ENCODE measurements at places on chromosomes 3 and 15.

GRCh38 chr3:174891524-174892203, 32.5 kb downstream of the NAALADL2 start:
- DNase-seq = no peak

DNA sequence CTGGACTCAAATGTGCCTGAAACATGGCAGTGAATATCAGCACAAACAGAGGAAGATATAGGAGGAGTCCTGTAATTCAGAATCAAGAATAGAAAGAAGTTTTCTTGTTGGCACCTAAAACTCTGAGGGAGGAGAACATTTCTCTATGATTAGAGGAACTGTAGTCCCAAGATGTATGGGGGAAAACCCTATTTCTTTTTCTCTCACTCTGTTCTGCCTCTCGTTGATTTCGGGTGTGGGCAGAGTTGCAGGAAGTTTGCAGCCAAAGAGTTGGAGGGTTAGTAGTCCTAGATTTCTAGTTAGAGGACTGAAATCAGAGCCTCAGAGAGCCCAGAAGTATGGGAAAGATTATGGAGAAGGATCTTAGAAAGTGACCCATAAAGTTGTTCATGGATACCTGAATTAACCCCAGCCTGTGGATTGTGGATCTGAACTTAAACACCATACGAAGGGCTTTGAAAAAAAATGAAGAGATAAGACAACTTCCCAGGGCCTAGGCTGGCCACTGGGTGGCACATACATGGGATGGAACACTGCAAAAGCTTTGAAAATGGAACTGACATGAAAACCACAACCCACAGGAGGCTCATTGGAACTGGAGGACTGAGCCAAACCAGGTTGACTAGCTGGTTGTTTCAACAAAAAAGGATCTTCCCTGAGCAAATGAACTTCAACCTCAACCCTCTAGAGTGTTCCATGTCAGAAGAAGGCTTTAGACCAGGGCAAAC, 34.6 kb downstream of the FMN1 start:
- no peak for DNase-seq

DNA sequence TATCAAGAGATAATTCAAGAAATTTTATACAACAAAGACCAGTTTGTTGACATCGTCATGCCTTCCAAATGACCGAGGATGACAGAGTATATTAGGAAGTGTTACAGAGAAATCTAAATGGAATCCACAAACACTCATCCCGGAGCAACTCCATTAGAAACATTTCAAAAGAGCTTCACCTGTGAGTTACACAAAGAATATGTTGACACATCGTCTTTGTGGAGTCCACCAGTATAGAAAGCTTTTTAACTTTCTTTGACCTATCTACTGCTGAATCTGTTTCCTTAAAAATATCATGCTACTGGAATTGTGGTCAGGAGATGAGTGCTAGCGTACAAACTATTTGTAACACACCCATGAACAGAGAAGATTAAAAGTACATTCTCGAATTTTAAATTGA, 130.4 kb downstream of the SUCLG2 start:
- no peak for DNase-seq

GRCh38 chr3:31882895-31883294, 98.2 kb downstream of the OSBPL10 start:
- DNase-seq = no peak

GRCh38 chr3:20091331-20092047, 51.2 kb downstream of the KAT2B start:
- DNase-seq = no peak

- DNase-seq = no peak
Measured at GRCh38 chr3:156661155-156661554, 13.2 kb upstream of the TIPARP start.

DNA sequence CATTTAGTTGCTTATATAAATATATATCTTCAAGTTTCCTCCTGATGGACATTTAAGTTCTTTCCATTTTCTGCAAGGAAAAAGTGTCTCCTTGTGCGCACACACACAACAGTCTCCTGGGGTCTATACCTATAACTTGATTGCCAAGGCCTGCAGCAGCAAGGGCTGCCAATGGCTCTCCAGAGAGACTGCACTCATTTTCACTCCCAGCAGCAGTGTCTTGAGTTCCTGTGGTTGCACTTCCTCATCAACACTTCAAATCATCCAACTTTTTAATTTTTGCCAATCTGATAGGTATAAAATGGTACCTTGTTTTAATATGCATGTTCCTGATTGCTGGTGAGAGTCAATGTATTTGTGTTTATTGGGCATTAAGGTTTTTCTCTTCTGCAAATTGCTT, 23.1 kb downstream of the TNFAIP8L3 start:
- DNase-seq = no peak

- no peak for DNase-seq
Measured at GRCh38 chr3:119729996-119730395, 27.2 kb downstream of the CFAP91 start.

- DNase-seq = no peak
Measured at GRCh38 chr3:43921056-43921648, 230.4 kb downstream of the ABHD5 start.

DNA sequence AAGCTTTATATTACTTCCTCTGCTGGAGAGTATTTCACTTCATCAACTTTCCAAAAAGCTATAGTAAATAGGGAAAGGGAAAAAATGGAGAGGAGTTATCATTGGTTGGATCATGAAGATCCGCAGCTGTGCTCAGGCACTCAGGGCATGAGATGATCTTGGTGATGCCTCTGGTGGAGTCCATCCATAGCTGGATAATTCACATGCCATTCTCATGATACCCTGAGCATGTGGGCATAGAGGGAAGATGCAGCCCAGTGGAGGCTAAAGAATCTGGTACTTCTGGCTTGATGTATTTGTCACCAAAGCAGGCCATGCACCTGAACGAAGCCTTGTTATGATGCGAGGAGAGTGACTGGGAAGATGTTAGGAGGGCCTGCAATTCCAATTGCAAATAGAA, 150.2 kb downstream of the CHST2 start:
- DNase-seq = no peak

- DNase-seq = no peak
Measured at GRCh38 chr15:88695101-88695500, 56.3 kb downstream of the ISG20 start.

DNA sequence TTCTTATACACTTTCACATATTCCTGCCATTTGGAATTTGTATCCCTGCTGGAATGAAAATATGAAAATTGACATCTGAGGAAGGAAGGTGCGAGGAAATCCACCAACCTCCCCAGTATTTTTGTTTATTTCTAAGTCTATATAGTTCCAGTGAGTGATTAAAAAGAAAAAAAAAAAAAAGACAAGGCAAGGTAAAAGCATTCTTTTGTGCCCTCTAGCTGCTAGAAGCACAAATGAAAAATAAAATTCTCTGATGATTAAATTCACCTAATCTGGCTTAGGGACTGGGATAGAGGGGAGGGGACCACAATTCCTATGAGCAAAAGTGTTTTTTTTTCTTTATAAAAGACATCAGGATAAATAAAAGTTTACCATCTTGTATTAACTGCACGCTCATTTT, 370.9 kb downstream of the NR2F2 start:
- DNase-seq = no peak

DNA sequence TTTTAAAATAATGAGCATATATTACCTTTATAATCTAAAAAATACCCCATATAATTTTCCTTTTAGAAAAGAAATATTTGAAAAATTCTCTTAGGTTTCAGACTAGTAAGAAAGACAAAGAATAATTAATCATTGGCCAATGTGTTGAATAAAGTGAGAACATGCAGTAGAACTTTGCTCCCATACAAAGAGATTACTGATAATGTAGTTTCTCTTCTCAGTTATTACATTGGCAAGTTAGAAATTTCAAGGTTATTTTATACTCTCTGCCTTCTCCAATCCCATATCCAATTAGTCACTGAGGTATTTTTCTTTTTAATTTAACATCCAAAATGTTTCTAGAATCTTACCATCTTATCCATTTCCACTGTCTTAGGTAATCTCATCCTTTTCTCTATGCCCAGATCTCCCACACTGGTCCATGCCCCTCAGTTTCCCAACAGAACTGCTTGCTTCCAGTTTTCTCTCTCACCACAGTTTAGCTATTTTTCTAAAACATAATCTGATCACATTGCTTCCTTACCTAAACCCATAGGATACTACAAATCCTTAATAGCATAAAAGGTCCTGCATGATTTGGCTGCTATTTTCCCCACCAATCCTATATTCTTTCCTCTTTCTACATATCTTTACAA, 10.8 kb downstream of the XRN1 start:
- no peak for DNase-seq

- no peak for DNase-seq
Measured at GRCh38 chr3:3851621-3852323, 52.5 kb downstream of the LRRN1 start.

- no peak for DNase-seq
Measured at GRCh38 chr15:80929689-80930088, 59.9 kb downstream of the MESD start.

DNA sequence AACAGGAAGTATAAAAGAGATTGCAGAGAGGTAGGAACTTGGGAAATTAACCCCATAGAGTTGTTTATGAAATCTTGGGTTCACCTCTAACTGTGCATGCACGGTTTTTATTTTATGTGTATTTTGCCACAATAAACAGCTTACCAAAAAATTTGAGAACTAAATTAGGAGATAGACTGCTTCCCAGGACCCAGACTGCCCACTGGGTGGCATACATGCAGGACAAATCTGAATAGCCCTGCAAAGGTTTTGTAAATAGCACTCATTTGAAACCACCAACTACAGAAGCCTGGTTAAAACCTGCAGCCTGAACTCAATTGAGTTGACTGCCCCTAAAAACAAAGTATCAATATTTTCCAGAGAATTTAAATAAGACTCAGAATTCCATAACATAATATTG, 96.4 kb upstream of the SLCO2A1 start:
- DNase-seq = no peak

GRCh38 chr3:194086388-194087075, 49.4 kb upstream of the HES1 start:
- DNase-seq = no peak

- no peak for DNase-seq
Measured at GRCh38 chr3:107767897-107768605, 245.3 kb downstream of the BBX start.

GRCh38 chr15:83323296-83323711, 38.8 kb upstream of the BNC1 start:
- DNase-seq = no peak

- DNase-seq = no peak
Measured at GRCh38 chr3:171470714-171471227, 10.6 kb upstream of the TNIK start.

Data from NCI-H1436 (cell line).